Activated CD4-positive, alpha-beta T cell treated with anti-CD3 and anti-CD28 coated beads, Interleukin-2, amount 10 ng/mL, durations not matched to agents 24 days and 14 days (primary cell): ENCODE measurements at places on chromosomes 16 and 17. TPM values are rescaled to one million over a fixed set of nuclear protein-coding genes. Genes with fewer than 3 reads are reported as not detected.

Gene DPEP1
- total RNA-seq: not detected in 2 replicates

Gene LHX1
- total RNA-seq: 0.44 and 0.57 TPM in 2 replicates

Gene PTX4
- total RNA-seq: not detected in 2 replicates

DNA sequence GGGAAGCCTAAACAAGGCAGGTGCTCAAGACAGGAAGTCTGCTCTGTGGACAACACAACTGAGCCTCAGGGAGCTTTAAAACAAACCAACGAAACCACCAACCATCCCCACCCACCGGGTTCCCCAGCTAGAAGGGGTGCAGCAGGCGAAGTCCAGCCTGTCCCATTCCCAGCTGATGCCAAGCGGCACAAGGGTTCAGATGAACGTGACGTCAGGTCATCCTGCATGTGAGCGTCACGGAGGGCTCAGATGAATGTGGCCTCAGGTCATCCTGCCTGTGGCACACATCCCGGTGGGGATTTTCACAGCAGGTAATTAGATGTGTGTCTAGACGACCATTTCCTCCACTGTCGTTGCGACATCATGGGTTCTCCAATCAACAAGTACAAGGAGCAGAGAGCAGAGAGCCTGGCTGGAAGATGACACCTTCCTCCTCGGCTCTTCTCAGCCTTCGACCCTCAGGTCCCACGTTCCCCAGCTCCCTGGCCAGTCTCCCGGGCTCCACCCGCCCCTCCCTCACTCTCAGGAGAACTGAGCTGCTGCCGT, 246.5 kb downstream of the FOXL1 start:
- H3K27me3 ChIP-seq: peaks cover 21% of the 10 kb centered on the region
- H3K4me1 ChIP-seq: peaks cover 3% of the 10 kb centered on the region
- DNase-seq: no peak
- no peaks in the 10 kb centered on the region for H3K36me3 ChIP-seq
- no peak overlapping the region for H3K27ac ChIP-seq

DNA sequence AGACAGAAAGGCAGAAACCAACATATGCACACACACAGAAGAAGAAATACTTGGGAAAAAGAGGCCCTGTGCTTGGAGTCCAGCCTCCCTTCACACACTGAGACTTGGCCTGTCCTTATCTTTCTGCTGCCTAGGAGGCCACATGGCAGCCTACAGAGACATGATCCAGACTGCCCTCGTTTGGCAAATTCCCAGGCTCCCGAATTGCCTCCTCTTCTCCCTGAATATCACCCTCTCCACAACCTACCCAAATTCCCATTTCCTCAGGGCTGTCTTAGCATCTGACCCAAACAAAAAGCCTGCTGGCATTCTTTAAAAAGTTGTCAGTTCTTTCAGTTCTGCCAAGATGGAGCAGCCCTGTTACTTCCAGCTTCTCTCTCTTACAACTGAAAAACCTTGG, 59.8 kb downstream of the DNAH17 start:
- no peaks in the 10 kb centered on the region for H3K36me3 ChIP-seq
- H3K4me1 ChIP-seq: no peaks in the 10 kb centered on the region
- H3K27me3 ChIP-seq: peaks cover 22% of the 10 kb centered on the region
- no peak for DNase-seq
